ENCODE measurements at places on chromosomes 16 and 17. TPM values are rescaled to one million over a fixed set of nuclear protein-coding genes. Genes with fewer than 3 reads are reported as not detected.

The MAP2K4 gene
- total RNA-seq: 24.6 TPM

The ZNF469 gene
- total RNA-seq: 7.4 TPM

The CEP295NL gene
- 2.2 TPM for total RNA-seq

The TNRC6C gene
- total RNA-seq: 4.8 TPM

The NXN gene
- total RNA-seq: 28.9 TPM

The ZP2 gene
- not detected for total RNA-seq

The CDH8 gene
- total RNA-seq: not detected

The HEATR9 gene
- not detected for total RNA-seq

The GUCY2D gene
- total RNA-seq: not detected

The PLA2G10 gene
- not detected for total RNA-seq

The TBC1D3E gene
- not detected for total RNA-seq

The EFCAB13 gene
- 4.0 TPM for total RNA-seq

The ORC6 gene
- 7.9 TPM for total RNA-seq

The DDX28 gene
- total RNA-seq: 12.0 TPM

The PRKCA gene
- total RNA-seq: 7.9 TPM

The ACSM3 gene
- 0.19 TPM for total RNA-seq

The SLC9A5 gene
- 0.81 TPM for total RNA-seq

The CES5A gene
- total RNA-seq: not detected

The RNF157 gene
- total RNA-seq: 0.09 TPM

The UBE2Z gene
- 54.3 TPM for total RNA-seq

The EVI2B gene
- total RNA-seq: 0.09 TPM

The NEURL4 gene
- 16.6 TPM for total RNA-seq

The UNC13D gene
- total RNA-seq: 3.4 TPM

The WNK4 gene
- 8.1 TPM for total RNA-seq

The KIF18B gene
- total RNA-seq: 3.1 TPM

The MYH11 gene
- total RNA-seq: under 0.01 TPM

The TMIGD1 gene
- not detected for total RNA-seq

The TMEM220 gene
- total RNA-seq: 1.8 TPM

The TBC1D3I gene
- total RNA-seq: under 0.01 TPM

The ODAD4 gene
- 0.18 TPM for total RNA-seq
